Ovary (tissue), 10 donors: ENCODE measurements at places on chromosomes 2 and 18.

GRCh38 chr2:41966431-41966893, 81.4 kb upstream of the PKDCC start:
- DNase-seq: peak; percentile 84

DNA sequence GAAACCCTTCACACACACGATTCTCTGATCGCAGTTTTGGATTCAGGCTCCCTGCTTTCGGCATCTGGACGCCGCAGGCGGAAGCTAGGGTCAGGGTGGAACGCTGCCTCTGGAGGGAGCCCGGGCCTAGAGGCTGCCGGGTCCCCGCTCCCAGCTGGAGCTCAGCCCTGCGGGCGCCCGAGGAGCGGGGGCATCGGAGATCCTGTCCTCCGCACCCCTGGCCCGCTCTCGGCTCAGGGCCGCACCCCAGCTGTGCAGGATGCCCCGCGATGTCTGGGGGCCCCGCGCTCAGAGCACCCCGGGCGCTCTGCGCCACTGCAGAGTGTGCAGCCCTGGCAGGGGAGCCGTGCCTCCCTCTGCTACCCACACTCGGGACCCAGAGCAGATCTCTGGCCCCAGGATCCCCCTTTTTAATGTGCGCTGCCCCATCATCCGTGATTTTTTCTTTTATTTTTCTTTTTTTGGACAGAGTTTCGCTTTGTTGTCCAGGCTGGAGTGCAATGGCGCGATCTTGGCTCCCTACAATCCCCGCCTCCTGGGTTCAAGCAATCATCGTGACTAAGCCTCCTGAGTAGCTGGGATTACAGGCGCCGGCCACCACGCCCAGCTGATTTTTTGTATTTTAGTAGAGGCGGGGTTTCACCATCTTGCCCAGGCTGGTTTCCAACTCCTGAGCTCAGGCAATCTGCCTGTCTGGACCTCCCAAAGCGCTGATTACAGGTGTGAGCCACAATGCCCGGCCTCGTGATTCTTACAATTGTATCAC, 54.8 kb upstream of the TUBA3E start:
- DNase-seq: peak; percentile 50

GRCh38 chr2:219713110-219713509, 85.7 kb downstream of the SLC4A3 start:
- no peak for DNase-seq

DNA sequence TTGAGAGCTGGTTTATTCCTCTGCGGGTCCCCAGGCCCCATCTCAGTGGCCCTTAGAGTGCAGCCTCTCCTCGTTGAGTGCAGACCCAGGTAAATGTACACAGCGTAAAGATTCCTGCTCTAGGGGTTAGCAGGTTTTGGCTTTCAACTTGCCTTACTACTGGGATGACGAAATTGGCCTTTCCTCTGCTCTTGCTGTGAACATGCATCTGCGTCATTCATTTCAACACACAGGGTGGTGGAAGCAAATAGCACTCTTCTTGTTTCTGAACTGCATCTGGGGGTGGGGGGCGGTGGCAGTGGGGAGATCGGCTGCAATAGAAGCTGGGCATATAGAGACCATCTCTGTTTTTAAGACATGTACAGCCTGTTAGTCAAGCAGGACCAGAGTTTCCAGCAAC, 16.5 kb upstream of the SLC16A14 start:
- no peak for DNase-seq

DNA sequence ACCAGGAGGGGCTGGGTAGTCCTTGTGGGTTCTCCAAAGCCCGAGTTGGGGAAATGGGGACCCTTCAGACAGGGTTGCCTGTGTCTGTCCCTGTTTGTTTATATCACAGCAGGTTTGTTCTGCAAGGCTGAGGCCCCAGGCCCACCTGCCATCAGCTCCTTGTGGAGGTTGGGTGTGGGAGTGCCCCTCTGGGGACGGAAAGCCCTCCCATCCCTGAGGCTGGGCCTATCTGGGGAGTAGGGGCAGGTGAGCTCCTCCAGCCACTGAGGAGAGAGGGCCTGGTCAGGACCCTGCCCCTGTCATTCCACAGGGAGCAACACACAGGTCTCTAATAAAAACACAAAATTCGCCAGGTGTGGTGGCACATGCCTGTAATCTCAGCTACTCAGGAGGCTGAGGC, 23.3 kb upstream of the EFHD1 start:
- DNase-seq: no peak

GRCh38 chr2:28172114-28172898, 220.4 kb upstream of the FOSL2 start:
- no peak for DNase-seq

DNA sequence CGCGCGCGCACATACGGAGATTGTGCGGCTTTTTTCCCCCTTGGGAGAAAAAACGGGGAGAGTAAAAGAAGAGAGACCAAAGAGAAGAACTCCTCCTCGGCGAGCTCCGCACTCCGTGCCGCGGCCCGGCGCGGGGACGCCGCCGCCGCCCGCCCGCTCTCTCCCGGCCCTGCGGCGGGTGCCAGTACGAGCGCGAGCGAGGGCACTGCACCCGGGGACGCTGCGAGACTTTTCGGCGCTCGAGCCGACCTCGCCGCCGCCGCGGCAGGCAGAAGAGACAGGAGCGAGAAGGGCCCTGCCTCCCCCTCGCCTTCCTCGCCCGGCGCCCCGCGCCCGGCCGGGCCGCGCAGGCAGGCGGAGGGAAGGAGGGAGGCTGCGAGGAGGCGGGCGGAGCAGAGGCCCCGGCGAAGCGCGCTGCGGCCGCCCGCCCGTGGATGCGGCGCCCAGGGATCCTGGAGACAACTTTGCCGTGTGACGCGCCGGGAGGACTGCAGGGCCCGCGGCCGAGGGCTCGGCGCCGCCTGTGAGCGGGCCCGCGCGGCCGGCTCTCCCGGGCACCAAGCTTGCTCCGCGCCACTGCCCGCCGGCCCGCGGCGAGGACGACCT, 857 bp upstream of the INHBB start:
- DNase-seq: peak; percentile 47

DNA sequence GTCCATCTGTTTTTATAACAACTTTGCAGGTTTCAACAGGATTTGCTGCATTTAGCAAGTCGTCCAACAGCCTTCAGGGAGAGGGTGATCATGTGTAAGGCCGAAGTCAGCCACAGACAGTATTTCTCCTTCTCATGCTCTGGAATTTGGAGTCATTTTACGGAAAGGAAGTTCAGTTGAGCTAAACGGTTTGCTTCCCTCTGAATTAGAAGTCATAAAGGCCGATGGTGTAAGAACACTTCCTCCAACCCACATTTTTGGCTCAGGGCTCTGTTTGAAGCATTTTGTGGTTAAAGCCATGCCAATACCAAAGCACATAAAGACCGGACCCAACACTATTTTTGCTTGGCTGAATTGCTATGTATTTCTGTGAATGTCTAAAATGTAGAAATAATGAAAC, 129.5 kb downstream of the TMEM182 start:
- no peak for DNase-seq

DNA sequence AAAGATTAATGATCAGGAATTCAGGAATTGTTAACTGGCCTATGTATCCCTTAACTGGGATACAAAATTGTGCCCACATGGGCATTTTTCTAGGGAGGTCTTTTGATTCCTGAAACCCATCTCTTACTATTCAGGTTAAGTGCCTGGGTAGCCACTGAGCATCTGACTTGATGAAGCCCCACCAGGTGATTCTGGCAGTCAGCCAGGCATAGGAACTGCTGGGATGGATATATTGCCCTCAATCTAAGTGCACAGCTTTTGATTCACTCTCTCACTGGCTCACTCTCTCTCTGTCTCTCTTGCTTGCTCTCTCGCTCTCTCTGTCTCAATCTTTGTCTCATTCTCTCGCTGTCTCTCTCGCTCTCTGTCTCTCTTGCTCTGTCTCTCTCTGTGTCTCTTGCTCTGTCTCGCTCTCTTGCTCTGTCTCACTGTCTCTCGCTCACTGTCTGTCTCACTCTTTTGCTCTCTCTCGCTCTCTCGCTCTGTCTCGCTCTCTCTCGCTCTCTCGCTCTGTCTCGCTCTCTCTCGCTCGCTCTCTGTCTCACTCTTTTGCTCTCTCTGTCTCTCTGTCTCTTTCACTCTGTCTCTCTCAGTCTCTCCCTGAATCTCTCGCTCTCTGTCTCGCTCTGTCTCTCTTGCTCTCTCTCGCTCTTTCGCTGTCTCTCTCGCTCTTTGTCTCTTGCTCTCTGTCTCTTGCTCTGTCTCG, 22.3 kb downstream of the INPP1 start:
- no peak for DNase-seq

DNA sequence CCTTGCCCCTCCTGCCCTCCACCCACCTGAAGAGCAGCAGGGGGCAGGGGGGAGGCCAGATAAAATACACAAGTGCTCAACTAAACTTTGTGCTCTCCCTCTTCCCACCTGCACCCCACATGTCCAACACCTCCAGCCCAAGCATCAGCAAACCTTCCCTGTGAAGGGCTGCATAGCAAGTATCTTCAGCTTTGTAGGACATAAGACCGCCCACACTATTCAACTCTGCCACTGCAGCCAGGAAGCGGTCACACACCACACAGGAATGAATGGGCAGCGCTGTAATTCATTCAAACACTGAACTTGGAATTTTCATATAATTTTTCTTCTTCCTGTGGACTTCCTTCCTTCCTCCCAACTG, 27.5 kb downstream of the TFCP2L1 start:
- DNase-seq: no peak

DNA sequence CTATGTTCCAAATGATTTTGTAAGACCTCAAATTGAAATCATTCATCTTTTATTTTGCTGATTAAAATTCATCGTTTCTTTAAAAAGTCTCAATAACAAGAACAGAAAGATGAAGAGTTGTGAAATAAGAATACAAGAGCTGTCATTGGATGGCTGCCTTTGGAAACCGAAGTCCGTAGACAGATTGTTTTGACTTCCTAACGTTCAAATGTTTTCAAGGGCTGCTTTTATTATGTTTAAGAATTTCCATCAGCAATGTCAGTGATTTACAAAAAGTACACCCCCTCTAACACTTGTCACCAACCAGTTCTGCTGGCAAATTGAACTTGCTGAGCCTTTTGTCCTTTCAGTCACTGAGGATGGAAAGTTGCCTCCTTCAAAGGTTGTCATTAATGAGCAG, 89.6 kb downstream of the KCNE4 start:
- DNase-seq: no peak

DNA sequence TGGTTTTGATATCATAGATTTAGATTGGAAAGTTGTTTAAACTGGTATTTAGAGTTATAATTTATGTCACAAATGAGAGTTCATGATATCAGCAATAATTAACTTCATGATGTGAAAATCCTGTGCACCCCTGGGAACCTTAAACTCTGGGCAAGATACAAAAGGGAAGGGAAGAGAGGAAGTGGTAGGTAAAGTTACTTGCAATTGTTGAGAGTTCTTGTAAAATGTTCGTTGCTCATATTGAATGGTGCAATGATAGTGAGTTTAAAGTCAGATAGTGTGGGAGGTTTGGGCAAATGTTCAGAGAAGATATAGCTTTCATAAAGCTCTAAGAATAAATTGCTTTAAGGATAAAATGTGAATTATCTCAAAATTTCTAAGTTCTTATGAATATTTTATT, 75.4 kb downstream of the SP110 start:
- no peak for DNase-seq

DNA sequence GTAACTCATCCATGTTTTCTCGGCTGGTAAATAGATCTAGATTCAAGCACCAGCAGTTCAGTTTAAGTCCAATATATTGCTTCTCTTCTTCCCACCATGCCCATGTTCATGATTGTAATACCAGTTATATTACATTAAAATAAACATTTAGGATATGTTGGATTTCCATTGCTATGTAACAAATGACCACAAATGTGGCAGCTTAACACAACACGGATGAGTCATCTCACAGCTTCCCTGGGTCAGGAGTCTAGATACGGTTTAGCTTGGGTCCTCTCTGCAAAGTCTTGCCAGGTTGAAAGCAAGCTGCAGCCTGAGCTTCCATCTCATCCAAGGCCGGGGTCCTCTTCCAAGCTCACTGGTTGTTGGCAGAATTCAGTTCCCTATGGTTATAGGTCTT, 39.4 kb upstream of the SMAD2 start:
- no peak for DNase-seq

DNA sequence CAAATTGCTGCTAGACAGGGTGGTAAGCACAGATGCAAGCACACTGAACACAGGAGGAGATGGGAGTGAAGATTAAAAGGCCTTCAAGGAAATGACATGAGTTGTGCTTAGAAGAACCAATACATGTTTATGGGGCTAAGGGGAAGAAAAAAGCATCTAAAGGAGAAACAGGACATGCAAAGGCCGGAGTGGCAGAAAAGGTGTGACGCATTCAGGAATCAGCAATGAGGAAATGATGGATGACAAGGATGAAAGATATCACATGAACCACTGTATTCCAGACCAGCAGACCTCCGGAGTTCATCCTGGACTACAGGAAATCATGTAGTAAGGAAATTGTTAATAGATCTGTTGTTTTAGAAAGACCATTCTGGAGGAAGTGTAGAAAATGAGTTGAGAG, 42.8 kb downstream of the PPP4R1 start:
- no peak for DNase-seq

DNA sequence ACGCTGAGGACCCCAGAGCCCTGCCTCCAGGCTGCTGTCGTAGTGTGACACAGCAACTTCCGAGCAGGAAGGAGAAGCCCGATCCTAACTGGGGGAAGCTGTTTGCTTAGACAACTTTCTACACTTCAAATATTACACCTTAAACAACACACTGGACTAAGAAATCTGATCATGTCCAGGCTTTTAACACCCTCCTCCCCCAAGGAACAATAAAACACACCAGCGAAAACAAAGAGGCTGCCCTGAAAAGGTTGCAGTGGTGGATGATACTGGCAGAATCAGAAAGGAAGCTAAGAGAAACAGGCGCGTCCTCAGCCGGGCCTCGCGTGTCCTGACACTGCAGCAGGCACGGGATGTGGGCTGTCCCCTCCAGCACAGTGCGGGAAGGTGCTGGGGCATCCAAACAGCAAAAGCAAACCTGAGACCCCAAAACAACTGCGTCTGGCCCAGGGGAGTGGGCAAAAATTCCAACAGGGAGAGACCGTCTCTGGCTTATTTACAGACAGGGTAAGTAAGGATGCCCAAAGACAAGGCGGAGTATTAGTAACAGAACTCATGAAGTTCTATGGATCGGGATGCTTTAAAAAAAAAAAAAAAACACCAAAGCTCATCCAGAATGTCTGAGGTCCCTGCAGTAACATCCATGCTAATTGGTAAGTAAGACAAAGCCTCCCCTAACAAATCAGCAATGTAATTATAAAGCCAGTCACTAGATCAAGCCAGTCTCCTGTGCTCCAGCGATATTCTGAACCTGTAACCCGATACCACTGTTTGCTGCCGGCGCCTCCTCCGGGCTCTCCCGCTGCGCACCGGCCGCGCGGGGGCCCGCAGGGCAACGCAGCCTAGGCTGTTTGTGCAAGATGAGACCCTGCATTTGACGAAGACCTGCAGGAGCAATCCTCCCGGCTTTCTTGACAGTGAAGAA, 9.0 kb downstream of the SERTAD2 start:
- DNase-seq: peak; percentile 77

- DNase-seq: no peak
These were observed 598.4 kb downstream of the FBXO15 start for GRCh38 chr18:73549236-73549635.

DNA sequence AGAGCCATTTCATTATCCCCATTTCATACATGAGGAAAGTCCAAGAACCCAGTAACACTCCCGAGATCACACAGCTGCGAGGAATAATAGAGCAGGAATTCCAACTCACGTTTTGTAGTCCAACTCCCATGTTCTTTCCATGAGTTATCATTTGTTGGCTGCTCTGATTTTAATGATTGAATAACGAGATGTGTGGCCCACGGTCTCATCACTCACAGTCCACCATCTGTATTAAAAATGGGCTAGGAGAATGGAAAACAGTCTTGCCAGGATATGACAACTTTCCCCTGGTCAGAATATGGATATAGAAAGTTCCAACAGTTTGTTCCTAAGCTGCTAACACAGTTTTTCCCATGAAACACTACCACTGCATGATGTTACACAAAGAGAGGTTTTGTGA, 147.5 kb downstream of the METTL4 start:
- DNase-seq: no peak
